NCI-H510A treated with DMSO at 0.1 percent for 48 hours (cell line): ENCODE measurements at places on chromosomes 3 and 15.

DNA sequence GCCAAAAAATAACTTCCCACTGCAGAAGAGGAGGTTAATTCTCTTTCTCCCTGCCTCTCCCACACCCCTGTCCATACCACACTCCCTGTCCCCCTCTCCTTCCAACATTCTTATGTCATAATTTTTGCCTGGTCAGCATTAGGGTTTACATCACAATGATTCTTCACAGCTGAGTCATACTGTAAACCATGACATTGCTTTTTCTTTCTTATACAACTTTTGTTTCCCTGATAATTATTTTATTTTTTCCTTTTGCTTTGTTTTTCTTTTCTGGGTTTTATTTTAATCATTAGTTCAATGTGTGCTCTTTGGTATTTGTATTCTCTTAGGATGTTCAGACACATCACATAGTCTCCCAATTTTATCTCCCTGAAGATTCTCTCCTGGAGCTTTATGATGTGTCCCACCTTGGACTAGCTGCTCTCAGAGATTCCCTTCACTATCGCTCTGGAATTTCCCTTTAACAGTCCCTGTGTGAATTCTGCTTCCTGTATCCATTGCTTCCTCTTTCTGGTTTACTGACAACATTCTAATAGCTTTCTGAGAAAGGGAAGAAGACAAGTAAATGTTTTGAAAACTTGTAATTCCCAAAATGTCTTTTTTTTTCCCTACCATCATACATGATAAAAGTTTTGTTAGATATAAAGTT lies 70.7 kb downstream of the SOX2 start:
- no peak for DNase-seq

DNA sequence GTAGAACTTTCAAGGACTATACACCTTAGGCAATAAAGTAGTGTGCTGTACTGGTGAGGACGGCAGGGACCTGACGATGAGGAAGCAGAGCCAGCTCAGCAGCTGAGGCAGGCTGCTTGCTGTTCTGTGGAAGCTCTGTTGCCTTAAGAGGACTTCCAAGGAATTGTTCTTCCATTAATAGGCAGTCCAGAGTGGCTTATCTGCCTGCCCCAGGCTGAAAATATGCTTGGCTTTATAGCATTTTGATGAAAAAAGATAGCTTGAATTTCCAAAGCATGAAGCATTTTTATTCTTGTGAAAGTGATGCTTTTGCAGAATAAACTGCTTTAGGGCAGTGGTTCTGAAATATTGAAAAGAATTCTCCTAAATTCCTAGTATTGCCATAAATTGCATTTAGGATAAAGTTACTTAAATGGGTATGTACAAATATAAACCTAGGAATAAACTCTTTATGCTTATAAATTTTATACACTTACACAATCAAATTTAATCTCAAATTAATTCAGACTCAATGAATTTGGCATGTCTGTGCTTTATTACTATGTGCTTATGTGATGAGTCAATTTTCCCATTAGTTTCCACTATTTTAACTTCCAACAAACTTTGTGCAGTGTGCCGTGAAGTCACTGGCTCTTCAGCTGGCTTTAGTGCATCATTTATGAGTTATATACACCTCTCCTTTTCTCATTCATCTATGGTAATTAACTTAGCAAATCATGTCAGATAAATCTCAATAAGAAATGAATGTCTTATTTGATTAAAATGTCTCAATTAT lies 231.0 kb upstream of the RASGRP1 start:
- DNase-seq = no peak

DNA sequence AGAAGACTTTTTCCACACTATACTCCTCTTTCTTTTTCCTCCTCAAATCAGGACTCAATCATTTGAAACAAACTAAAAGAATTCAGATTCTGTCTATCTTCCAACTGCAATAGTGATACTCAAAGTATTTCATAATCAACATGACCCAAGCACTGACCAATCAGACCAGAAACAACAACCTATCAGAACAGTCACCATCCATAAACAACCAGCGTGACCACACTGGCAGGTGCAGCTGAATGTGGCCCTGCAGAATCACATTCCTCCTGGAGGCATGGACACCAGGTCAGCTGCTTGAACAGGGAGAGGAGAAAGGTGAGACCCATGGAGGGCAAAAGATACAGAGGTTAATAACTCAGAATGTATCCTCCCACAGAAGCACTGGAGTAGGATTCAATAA lies 13.3 kb downstream of the HRG start:
- no peak for DNase-seq

GRCh38 chr3:172848910-172849309 lies 98.4 kb downstream of the ECT2 start:
- DNase-seq = no peak

DNA sequence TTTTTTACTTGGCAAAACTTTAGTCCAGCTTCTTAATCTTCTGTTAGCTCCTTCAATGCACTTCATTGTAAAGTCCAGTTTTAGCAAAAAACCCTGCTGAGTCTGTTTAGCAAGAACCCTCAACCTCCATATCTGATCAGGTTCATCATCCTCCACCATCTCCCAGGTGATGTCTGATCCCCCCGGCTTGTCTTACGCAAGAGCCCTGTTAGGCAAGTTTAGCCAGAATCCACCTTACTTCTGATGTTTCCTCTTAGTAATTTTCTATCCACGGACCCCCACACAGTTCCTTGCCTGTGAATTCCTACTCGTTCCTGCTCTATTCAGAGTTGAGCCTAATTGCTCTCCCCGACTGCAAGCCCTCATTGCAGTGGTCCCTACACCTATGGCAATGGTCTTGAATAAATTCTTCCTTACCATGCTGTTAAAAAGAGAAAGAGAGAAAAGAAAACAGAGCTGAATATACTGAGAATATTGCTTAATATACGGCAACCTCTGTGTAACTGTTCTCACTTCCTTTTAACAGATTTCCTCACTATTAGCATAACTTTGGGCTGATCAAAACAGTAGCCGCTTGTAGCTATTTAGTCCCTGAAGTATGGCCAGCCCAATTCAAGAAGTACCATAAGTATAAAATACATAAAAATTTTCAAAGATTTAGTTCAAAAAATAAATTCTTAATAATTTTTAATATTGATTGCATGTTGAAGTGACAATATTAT lies 78.7 kb upstream of the MME start:
- DNase-seq = no peak

DNA sequence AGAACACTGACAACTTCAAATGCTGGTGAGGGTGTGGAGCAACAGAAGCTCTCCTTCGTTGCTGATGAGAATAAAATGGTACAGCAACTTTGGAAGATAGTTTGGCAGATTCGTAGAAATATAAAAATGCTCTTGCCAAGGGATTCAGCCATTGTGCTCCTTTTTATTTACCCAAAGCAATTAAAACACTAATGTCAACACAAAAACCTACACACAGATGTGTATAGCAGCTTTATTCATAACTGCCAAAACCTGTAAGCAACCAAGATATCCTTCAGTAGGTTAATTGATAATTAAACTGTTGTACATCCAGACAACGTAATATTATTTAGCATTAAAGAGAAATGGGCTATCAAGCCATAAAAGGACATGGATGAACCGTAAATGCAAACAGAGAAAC lies 37.8 kb upstream of the LSAMP start:
- DNase-seq = no peak

GRCh38 chr15:74312445-74313007 lies 54.9 kb downstream of the CYP11A1 start:
- peak; percentile 80 for DNase-seq

- no peak for DNase-seq
Observed at GRCh38 chr15:84570164-84570735, 30.6 kb upstream of the ZSCAN2 start.

DNA sequence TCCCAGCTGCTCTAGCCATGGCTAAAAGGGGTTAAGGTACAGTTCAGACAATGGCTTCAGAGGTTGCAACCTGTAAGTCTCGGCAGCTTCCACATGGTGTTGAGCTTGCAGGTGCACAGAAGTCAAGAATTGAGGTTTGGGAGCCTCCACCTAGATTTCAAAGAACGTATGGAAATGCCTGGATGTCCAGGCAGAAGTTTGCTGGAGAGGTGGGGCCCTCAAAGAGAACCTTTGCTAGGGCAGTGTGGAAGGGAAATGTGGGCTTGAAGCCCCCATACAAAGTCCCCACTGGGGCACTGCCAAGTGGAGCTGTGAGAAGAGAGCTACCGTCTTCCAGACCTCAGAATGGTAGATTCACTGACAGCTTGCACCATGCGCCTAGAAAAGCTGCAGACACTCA lies 73.7 kb downstream of the STT3B start:
- DNase-seq = no peak
